ENCODE measurements at places on chromosomes 11 and 22.

- DNase-seq = no peak
Observed at GRCh38 chr11:95296621-95297025, 65.6 kb upstream of the SESN3 start.

DNA sequence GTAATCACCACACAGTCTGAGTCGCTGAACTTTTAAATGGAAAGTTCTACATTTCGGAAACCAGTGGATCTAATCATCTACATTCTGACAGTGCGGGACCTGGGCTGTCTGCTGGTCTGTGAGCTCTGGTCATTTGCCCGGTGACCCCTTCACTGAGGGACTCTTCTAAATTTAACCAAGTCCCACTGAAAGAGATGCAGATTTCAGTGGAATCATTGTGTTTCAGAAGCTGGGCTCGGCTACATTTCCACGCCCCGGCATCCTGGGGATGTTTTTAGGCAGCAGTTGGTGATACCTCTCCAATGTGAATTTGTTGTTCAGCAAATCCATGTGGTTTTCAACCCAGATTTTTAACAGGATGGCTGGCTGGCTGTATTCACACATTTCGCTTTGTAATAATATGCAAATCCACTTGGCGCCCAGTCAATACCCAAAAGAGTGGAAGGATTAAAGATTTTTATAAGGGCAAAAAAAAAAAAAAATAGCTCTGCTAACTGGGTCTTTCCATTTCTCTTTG is 145.5 kb upstream of the RASSF10 start:
- DNase-seq = no peak

GRCh38 chr11:35583843-35584242 is 34.4 kb upstream of the FJX1 start:
- no peak for DNase-seq

- DNase-seq = no peak
Observed at GRCh38 chr11:45922425-45923082, at the start of gene LARGE2. Gene LARGE2, plus strand, starts transcription at chr11:45922656. Its CDS starts 227 bp downstream, at chr11:45922883.

DNA sequence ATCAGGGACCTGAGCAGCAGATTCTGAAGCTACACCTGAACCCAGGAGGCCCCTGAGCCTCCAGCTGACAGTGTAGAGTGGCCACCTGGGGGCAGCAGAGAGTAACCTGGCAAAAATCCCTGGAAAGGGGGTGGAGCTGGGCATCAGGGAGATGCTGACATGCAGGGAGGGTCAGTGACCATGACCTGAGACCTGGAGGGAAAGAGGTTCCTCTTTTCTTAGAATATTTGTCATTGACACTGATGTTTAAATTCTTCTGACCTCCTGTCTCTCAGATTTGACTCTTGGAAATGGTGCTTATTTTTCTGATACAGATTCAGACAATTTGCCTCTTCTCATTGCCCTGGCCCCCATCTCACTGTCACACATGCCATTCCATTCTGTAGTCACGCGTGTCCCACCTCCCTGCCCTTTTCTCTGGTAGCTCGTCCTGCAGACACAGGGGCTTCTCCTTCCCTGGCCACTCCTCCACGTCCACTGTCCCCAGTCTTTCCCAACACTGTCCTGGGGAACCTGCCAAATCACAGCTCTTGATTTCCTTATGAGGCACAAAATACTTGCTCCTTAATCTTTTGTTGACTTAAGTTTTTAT is 117.2 kb upstream of the IGLL5 start:
- peak; percentile 22 for DNase-seq

DNA sequence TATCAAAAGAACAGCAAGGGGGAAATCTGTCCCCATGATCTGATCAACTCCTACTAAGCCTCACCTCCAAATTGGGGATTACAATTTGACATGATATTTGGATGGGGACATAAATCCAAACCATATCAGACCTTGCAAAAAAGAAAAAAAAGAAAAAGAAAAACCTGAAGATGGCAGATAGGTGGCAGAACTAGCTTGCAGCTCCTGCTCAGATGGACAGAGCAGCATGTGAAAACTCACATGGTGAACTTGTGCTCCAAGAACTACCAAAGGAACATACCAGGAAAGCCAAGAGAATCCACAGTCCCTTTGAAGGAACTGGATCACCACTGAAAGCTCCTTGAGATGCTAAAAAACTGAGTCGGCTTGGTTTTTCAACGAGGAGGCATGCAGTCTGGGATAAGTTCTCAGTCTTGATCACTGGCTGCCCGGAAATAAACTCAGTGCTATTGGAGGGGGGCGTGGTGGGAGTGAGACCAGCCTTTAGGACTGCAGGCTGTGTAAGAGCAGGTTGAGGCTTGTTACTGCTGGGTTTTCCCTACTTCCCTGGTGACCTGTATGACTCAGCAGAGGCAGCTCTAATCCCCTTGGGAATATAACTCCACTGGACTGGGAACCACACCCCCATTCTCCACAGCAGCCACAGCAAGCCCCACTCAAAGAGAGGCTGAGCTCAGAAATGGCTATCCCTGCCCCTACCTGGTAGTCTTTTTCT is 358.3 kb upstream of the ARHGAP42 start:
- DNase-seq = peak; percentile 98

DNA sequence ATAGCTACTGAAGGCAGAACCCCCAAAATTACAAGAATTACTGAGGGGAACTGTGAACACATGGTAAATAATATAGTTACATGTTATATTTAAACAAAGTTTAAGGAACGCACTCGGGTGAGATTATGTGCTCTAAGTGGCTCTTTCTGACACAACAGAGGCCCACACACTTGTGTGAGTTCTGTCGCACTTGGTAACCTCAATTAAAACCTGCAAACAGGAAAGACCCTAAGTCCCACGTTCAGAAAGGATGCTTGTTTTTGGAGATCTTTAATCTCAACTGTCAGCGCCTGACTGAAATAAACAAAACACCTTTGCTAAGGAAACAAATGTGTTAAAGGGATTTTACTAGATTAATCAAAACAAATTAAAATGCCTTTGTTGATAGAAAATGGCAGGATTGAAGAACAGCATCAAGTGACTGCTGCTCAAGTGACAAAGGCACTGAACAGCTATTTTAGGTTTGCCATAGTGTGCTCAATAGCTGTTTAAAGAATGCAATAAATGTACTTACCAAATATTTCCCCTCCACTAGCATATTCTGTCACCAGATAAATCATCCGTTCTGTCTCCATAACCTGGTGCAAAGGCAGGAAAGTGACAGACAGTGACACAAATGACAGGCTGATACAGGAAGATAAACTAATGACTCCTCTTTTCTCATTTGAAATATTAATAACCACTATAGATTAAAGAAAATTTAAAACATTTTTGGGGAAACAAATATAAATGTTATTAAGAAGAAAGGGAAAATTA is 116.3 kb upstream of the APOA1 start:
- no peak for DNase-seq

DNA sequence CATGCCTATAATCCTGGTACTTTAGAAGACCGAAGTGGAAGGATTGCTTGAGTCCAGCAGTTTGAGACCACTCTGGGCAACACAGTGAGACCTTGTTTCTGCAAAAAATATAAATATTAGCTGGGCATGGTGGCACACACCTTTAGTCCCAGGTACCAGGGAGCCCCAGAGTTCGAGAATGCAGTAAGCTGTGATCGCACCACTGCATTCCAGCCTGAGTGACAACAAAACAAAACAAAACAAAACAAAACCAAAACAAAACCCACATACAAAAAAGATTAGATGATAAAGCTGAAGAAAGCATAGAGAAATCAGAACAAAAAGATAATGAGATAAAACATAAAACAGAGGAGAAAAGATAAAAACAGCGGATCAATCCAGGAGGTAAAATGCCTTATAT is 62.1 kb downstream of the TCF20 start:
- DNase-seq = no peak

GRCh38 chr11:130513132-130513531 is 64.7 kb downstream of the ADAMTS15 start:
- no peak for DNase-seq

DNA sequence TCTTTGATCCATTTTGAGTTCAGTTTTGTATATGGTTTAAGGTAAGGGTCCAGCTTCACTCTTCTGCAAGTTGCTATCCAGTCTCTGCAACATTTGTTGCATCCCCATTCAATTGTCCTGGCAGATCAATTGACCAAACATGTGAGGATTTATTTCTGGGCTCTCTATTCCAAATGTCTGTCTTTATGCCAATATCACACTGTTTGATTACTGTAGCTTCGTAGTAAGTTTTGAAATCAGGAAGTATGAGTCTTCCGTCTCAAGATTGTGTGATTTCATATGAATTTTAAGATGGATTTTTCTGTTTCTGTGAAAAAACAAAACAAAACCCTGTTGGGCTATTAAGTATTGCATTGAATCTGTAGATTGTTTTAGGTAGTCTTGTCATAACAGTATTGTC is 17.0 kb downstream of the APLP2 start:
- DNase-seq = no peak
